ENCODE measurements at places on chromosomes 5 and 9. TPM values are rescaled to one million over a fixed set of nuclear protein-coding genes. Genes with fewer than 3 reads are reported as not detected.

The SOWAHA gene
- 0.04 TPM for total RNA-seq

The IFNA2 gene
- total RNA-seq = 0.09 TPM

The FEM1C gene
- 16.7 TPM for total RNA-seq

The UBAC1 gene
- total RNA-seq = 51.8 TPM

The CNTRL gene
- total RNA-seq = 15.9 TPM
